Stimulated activated CD4-positive, alpha-beta T cell treated with anti-CD3 and anti-CD28 coated beads, Interleukin-1b, Interleukin-23, amount 100 ng/mL, for 1 hour (primary cell): ENCODE measurements at places on chromosomes 3 and 15.

DNA sequence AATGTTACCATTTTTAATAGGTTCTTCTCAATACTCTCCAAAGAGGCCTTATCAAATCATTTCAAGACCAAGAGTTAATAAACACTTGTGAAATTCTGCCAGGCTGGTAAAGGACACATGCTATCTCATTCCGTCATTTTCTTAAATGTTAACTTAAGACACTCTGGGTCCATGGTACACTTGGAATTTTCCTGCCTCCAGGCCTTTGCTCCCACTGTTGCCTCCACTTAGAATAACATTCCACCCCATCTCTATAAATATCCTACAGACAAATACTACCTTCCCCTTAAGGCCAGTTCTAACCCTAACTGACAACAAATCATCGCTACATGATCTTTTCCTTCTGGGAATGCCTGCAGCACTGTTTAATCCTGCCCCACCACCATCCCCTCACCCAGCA, 24.1 kb downstream of the MAGI1 start:
- no peak for DNase-seq

GRCh38 chr3:136984837-136985236, 27.1 kb downstream of the IL20RB start:
- no peak for DNase-seq

DNA sequence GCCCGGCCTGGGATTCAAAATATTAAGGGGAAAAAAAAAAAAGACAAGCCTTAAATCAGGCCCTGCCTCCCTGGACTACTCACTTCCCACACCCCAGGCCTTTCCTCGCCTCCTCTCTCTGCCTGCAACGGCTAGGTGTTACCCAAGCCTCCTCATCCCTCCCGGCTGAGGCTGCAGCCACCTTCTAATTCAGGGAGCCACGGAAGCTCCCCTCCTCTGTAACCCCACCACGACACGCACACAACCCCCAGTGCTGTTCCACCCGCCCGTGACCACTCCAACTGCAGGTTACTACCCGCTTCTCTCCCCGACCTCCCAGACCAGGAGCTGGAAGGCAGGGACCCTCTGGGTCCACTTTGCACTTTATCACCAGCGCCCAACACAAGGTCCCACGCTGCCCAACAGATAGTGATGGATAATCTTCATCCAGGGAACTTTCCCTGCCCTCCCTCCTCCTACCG, 936 bp downstream of the KIF7 start:
- DNase-seq, result no peak

DNA sequence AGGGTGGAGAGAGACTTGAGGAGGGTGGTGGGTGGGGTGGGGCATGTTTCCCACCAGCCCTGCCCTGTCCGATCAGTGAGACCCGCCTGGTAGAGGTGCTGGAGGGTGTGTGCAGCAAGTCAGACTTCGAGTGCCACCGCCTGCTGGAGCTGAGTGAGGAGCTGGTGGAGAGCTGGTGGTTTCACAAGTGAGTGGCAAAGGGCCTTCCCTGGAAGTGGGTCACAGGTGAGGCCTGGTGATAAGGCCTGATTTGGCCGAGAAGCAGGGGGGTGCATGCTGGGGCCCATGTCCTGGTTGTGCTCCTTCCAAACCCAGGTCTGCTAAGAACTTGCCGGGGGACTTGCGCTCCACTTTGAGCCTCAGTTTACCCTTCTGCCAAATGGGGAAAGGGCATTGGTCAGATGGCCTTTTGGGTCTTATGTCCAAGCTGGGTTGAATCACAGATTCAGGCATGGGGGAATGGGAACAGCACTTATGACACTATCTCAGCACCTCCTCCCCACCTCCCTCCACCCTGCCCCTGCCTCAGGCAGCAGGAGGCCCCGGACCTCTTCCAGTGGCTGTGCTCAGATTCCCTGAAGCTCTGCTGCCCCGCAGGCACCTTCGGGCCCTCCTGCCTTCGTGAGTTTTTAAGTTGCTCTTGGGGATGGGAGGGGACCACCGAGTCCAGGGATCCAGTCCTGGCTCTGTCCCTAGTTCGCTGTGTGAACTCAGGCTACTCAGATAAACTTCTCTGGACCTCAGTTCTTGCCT, 4.0 kb downstream of the CRELD1 start:
- no peak for DNase-seq

GRCh38 chr3:170716172-170716805, 130.4 kb upstream of the SLC7A14 start:
- no peak for DNase-seq

- DNase-seq, result no peak
These were observed 81.5 kb downstream of the CSNK1G1 start for GRCh38 chr15:64274341-64274950.

DNA sequence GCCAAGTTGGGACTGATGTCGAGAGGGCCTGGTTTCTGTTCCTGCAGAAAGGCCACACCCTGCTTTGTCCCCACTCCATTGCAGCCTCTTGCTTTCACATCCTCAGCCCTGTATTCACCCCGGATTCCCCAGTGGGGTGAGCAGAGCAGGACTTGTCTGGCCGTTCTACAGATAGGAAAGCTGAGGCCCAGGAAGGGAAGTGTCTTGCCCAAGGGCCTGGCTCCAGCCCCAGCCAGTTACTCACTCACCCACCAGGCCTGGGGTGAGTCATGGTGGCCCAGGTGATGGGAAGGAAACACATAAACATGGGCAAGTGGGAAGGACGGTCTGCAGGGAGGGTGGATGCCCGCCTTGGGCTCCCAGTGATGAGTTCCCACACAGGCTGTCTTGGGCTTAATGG, 6.1 kb upstream of the DUSP7 start:
- DNase-seq, result no peak

DNA sequence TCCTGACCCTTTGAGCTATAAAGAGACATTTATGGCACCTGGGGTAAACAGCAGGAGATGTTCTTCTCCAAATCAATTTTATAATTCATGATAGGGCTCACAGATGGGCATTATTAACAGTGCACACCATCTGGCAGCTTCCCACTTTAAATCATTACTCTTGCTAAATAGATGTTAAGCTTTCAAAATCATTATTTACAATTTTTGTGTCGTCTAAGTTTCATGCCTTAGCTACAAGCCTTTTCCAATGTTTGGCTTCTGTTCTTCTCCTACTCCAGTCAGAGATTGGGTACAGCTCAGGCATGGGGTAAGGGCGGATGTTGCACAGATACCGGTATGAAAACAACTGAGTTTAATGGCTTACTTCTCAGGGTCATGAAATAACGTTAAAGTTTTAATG, 120.9 kb upstream of the PFN2 start:
- DNase-seq, result no peak

GRCh38 chr15:29740692-29741311, 81.5 kb downstream of the TJP1 start:
- DNase-seq, result no peak

DNA sequence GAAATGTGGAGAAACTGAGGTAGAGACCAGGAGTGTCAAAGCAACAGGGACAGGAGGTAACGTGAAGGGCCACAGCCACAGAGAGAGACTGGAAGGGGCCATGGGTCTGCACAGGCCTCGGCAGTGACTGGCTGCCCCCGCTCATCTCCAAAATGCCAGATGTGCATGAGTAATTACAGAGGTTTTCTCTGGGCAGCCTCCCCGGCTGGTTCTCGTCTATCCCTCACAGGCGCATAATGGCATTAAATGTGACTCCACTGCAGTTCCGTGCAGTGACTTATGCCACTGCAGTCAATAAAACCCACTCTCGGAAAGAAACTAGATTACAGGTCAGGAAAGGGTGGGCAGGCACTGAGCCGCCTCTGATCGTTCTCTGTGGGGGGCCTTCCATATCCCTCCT, 74.7 kb downstream of the WDR76 start:
- DNase-seq, result no peak

DNA sequence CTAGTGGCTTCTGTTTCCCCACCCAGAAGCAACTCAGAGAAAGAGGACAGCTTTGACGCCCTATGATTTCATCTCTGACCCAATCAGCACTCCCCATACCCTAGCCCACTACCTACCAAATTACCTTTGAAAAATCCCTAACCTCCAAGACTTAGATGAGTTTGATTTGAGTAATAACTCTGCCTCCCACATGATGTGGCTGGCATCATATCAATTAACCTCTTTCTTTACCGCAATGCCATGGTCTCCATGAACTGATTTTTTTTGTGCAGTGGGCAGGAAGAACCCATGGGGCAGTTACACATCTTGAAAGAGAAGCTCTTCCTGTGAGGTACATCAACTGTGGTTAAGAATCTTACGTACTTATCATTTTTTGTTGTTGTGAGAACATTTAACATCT, 25.5 kb upstream of the APOD start:
- no peak for DNase-seq

- DNase-seq, result no peak
These were observed 6.0 kb downstream of the KLF15 start for GRCh38 chr3:126351086-126351770.
